ENCODE measurements at places on chromosomes 1 and 21.

DNA sequence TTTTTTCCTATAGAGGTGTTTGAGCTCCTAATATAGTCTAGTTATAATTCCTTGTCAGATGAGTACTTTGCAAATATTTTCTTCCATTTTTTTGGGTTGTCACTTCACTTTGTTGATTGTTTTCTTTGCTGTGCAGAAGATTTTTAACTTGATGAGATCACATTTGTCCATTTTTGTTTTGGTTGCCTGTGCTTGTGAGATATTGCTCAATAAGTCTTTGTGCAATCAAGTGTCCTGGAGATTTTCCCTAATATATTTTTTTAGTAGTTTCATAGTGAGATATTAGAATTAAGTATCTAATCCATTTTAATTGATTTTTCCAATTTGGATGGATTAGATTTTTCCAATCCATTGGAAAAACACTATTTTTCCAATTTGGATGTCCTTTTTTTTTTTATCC lies 1395.5 kb downstream of the PLA2G4A start:
- no peak for DNase-seq

- DNase-seq: no peak
These were observed 33.5 kb upstream of the ADAM30 start for GRCh38 chr1:119929643-119930315.

DNA sequence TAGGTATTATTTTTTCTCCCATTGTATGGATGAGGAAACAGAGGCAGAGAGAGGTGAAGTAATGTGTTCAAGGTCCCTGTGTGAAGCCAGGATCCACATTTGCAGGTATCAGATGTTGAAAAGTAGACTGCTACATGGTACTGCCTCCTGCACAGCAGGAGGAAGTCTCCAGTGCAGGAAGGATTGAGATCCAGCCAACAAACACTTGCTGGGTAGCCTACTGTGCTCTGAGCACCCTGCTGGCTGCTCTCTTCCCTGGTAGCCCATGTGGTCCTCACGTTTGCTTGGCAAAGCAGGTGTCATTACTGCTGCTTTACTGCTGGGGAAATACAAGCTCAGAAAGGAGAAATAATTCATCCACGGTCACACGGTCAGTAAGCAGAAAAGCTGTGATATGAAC lies 21.3 kb upstream of the GRIK3 start:
- DNase-seq: no peak

GRCh38 chr21:31781737-31782136 lies 49.8 kb upstream of the SCAF4 start:
- no peak for DNase-seq

All from activated CD4-positive, alpha-beta T cell treated with anti-CD3 and anti-CD28 coated beads, Interleukin-2, Interleukin-6, amounts not matched to agents 100 ng/mL and 50 ng/mL, durations not matched to agents 16 hours and 8 hours (primary cell).